ENCODE measurements at places on chromosomes 2 and 18.

DNA sequence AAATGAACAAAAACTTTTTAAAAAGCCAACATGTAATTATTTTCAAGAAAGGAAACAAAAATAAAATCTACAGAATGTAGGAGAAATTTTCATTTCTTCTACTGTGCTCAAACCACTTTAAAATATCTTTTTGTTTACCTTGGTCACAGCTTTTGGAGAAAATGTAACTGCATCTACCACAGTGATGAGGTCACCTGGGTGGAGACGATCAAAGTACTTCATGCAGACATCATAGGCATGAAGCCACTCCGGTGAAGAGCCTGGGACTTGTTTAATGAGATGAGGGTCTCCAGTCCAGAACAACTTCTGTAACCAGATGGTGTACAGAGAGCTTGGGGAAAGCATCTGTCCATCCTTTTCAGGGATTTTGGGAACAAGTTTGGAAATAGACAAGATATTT lies 285.8 kb downstream of the NBAS start:
- DNase-seq: no peak

GRCh38 chr2:85926931-85927661 lies 38.3 kb upstream of the ST3GAL5 start:
- DNase-seq: no peak

DNA sequence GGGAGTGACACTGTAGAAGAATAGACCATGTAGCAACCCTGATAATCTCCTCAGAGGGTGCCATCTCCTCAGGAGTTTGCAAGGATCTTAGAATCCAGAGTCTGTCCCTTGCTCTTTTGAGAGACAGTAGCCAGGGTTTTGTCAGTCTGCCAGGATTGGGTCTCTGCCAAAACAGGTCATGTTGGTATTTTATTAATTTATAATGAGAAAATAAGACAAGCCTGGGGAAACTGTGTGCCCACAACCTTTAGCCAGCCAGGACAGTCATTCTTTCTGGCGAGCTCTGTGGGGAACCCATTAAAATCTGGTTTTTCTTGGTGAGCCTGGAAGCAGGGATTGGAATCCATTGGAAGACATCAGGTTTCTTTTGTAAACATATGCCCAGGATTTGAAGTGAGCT lies 78.6 kb downstream of the PTPRM start:
- no peak for DNase-seq

DNA sequence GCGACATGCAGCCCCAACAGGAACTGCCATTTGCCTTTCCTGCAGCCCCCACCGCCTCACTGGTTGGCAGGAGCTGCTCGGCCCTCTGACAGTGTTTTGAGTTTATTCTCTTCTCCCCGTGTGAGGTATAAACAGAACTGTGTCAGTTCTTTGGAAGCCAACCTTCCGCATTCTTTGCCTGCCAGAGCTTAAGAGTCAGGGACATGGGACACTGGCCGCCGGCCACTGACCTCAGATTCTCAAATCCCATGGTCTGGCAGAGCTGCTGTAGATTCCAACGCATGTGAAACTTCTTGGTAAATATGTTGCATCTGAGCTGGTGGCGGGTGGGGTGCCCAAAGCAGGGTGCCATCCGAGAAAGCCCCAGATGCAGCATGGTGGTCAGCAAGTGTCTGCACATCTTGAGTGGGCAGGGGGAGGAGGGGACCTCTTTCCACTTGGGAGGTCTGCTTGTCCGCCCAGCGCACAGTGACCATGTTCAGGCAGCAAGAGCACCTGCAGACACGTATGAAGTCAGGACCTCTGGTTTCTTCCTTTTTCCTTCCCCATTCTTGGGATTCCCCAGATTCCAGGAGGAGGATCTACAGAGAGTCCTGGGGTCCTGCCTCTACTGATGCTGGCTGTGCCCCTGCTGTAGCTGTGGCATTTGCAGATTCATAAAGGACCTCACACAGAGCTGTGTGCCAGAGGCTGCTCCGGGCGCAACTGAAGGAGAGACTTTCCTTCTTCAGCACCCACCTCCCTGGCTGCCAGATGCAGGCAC lies 23.8 kb downstream of the ASB18 start:
- no peak for DNase-seq

GRCh38 chr2:26503231-26503880 lies 25.4 kb upstream of the OTOF start:
- DNase-seq: peak; percentile 27

GRCh38 chr2:16861530-16861929 lies 195.9 kb upstream of the CYRIA start:
- no peak for DNase-seq

Measured in stimulated activated CD4-positive, alpha-beta T cell treated with anti-CD3 and anti-CD28 coated beads, TNF-alpha, amount 100 ng/mL, for 1 hour (primary cell).